Stimulated activated CD4-positive, alpha-beta T cell treated with anti-CD3 and anti-CD28 coated beads, Interleukin-1b, Interleukin-23, amount 100 ng/mL, for 48 hours (primary cell): ENCODE measurements at places on chromosomes 11 and 22.

- DNase-seq, result peak; percentile 27
Measured at GRCh38 chr11:47552056-47552565, 821 bp downstream of the CELF1 start.

GRCh38 chr11:117679461-117679860 lies 117.6 kb downstream of the DSCAML1 start:
- DNase-seq, result no peak

DNA sequence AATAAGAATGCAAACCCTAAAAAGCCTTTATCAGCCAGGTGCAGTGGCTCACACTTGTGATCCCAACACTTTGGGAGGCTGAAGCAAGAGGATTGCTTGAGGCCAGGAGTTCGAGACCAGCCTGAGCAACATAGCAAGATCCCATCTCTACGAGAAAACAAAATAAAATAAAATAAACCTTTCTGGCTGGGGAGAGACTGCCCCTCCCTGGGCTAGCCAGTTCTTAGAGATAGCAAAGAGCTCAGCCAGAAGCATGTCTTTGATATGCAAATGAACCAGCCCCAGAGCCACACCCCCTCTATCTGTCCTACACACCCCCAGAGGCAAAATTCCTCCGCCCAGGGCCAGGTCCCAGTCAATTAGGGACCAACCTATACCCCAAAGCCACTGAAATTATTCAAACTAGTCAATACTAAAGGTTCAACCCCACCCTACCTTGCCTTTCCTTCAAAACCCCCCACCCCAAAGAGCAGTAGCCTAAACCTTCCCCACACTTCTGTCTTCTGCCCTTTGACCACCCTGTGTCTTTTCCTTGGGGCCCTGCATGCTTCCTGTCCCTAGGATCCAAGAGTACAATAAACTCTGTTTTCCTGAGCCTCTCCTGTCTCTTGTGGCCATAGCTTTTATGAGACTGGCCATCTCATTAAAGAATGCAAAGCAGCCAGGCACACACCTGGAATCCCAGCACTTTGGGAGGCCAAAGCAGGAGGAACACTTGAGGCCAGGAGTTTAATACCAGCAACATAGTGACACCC lies 37.3 kb upstream of the CXCR5 start:
- no peak for DNase-seq

DNA sequence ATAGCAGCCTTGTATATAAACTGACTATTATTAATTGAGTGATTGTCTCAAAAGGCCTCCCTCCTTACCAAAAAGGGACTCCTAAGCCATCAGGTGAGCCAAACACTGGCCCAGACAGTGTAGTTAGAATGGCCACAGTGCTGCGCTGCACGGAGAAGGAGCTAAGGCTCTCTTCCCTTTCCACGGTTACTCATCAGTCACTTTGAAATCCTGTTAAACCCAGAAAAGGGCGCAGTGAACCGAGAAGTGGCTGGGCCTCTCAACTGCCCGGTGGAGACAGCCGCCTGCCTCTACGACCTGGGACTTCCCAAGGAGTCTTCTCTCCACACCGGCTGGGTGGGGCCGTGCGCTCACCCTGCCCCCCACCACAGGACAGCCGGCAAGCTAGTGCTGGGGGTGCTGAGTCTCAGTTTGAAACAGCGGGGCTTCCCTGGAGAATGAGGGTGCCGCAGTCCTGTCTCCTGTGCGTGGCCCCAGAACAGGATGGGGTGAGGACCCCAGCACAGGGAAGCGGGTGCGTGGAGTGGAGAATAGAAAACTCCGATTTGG lies 1.3 kb downstream of the MYH9 start:
- DNase-seq, result peak; percentile 69

GRCh38 chr11:12897867-12898266 lies 111.2 kb upstream of the RASSF10 start:
- no peak for DNase-seq

DNA sequence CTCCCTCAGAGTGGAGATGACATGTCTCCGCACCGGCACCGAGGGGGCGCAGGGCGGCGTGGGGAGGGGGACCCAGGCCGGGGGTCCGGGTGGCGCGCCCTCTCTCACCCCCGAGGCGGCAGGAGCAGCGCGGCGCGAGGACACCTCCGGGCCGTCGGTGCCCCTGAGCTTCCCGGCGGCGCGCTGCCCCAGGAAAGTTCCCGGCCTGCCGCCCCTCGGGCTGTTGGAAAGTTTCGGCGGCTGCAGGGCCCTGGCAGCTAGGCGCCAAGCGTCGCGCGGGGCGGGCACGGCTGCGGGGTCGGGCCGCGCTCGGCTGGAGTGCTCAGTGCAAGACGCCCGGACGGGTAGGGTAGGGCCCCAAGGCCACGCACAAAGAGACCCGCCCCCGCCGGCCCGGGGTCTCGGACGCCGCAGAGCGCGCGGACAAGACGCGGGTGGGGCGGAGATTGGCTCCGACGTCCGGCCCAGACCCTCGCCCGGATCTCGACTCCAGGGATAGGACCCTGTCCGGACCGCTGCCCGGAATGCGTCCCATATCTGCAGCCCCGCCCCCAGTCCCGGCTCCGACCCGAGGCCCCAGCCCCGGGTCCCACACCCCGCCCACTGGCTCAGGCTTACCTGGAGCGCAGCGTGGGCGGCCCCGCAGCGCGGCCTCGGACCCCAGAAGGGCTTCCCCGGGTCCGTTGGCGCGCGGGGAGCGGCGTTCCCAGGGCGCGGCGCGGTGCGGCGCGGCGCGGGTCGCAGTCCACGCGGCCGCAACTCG lies 471 bp downstream of the ARVCF start:
- DNase-seq, result no peak

DNA sequence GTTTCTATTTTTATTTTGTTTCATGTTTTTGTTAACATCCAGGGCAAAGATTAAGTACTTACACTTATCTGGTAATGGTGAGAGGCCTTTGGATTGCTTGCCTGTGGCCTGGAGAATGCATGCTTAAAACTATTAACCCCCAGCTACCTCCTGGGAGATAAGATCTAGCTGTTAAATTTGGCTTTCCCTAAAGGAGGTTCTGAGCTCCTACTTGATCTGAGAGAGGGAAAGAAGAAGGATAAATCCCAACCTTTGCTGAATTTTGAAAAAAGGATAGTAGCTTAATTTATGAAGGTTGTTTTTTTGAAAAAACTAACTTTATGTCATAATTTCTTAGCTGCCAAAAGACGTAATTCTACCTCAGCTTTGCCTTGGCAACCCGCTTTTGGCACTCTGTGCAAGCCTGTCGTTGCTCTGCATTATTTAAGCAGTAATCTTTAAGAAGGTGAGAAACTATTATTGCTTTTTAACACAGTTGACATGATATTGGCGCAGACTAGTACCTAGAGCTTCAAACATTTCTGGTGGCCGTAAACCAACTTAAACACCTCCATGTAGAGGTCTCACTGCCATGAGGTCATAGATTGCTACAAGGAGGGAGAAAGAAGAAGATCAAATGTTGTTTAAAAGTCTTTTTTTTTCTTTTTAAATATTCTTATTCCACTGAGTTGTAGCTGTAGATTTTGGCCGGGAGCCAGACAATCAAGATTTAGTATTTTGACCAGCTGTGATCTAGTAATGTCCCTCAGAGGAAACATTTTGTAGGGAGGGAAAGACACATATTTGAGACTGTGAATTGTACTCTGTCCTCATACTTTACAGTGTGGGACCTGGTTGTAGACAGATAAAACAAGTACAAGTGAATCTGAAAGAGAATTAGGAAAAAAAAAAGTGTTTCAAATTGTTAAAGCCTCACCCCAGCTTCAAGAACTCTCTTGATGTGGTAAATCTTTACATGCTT lies 74.4 kb downstream of the WNT11 start:
- no peak for DNase-seq

DNA sequence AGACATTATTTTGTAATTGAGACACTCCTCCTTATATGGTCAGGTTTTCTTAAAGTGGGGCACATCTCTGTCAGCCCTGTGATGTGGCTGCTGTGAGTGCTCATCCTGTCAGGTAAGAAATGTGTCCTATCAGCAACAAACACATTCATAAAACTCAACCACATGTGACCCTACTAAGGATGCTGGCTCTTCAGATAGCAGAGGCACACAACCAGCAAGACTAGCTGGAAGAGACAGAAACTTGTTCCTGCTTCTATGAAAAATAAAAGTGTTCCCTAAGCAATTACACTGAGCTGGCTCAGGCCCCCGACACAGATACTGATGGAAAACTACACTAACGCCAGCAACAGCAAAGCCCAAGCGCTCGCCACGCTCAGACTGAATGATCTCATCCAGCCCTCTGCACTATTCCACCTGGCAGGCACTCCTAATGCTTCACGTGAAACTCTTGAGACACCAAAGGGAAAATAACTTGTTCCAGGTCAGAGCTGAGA lies 49.8 kb upstream of the CYP2D6 start:
- peak; percentile 55 for DNase-seq

DNA sequence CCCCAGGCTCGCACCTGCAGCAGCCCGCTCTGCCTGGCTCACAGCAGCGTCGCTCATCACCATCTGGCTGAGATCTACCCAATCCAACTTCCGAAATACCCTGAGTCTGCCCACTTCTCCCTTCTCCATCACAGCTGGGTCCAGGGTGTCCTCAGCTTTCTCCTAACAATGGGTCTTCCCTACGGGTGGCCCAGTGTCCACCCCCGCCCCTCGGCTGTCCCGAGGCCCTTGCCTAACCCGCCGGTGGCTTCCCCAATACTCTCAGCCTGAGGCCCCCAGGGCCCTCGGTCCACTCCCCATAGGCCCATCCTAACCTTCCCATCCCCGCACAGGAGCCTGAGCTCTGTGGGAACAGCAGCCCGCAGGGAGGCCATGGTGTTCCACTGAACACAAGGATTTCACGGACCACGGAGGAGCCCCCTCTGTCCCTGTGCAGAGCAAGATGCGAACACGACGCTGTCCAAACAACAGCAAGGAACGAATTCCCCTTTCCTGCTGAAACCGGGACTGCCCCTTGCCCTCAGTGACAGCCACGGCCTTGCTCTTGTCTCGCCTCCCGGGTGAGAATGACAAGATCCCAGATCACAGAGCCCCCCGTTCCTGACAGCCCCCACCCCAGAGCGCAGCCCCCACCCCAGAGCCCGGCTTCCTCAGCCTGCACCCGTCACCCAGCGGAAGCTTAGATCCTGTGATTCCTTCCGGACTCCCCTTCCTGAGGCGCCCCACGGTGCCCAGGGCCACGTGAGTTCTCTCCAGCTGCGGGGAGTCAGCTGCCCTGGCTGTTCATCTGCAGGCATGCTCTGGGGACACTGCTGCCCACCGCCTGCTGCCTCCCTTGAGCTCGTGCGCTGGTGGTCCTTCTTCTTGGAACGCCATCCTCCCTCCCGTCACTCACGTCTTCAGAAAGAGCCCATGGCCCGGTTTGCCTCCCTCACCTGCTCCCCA lies 48.8 kb upstream of the CARS1 start:
- DNase-seq, result no peak

GRCh38 chr11:68546555-68546954 lies 86.0 kb downstream of the PPP6R3 start:
- DNase-seq, result no peak

DNA sequence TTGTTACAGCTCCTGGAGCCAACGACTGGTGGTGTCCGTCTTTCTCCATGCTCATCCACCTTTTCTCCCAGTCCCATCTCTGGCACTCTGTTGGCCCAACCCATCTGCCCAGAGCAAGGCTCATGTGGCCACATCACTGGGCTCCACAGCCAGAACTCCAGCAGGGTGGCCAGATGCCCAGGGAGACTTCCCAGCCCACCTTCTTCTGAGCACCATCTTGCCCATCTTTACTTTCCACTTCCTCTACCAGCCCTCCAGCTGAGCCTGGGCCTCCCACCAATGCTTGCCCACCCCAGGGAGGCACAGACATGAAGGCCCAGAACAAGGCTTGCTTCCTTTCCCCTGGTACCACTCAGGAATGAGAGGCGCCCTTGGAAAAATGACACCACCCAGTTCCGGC lies 116.8 kb downstream of the BUD13 start:
- DNase-seq, result no peak

DNA sequence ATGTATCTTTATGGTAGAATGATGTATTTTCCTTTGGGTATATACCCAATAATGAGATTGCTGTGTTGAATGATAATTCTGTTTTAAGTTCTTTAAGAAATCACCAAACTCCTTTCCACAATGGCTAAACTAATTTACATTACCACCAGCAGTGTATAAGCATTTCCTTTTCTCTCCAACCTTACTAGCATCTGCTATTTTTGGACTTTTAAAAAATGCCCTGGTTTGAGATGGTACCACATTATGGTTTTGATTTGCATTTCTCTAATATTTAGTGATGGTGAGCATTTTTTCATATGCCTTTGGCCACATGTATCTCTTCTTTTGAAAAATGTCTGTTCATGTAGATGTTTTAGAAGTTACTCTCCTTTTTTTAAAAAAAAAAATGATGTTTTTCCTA lies 142.0 kb downstream of the METTL15 start:
- no peak for DNase-seq

GRCh38 chr11:130227373-130227772 lies 67.8 kb downstream of the ST14 start:
- no peak for DNase-seq
